ENCODE measurements at places on chromosomes 3 and 15. TPM values are rescaled to one million over a fixed set of nuclear protein-coding genes. Genes with fewer than 3 reads are reported as not detected.

The FEZF2 gene
- not detected for total RNA-seq

The CHRNA7 gene
- total RNA-seq = 0.23 TPM

The CASR gene
- 0.10 TPM for total RNA-seq

The RAB43 gene
- total RNA-seq = 37.8 TPM

The ATP13A5 gene
- not detected for total RNA-seq

GRCh38 chr3:194691481-194692283 lies 6.0 kb downstream of the FAM43A start:
- no peak for DNase-seq

GRCh38 chr15:96648866-96649265 lies 318.4 kb downstream of the NR2F2 start:
- DNase-seq = no peak

DNA sequence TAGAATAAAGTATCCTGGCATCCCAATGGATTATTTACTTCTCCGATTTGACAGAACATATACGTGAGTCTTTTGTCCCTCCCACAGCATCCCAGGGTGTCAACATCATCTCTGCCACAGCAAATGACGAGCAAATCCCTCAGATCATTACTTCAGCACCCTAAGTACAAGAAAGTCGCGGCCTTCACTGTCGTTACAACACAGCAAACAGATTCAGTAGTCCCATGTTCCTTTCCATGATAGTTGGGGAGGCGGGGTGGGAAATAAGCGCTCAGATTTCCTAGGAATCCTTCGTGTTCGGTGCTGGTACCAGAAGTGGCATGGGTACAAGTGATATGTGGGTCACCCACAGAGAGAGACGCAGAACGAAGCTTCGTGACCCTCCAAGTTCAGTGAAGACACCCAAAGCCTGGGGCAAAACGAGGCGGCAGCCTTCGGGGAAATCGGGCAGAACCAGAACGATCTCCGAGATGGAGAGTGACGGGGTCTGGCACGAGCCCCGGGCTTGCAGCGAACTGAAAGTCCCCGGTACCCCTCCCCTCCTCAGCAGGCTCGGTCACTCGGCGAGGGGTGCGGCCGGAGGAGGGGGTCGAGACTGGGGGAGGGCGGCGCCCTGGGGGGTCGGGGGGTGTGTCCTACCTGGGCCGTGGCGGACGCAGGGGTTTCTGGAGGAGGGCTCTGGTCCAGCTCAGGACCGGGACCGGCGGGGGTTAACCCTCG lies 619 bp downstream of the TTBK2 start:
- no peak for DNase-seq

DNA sequence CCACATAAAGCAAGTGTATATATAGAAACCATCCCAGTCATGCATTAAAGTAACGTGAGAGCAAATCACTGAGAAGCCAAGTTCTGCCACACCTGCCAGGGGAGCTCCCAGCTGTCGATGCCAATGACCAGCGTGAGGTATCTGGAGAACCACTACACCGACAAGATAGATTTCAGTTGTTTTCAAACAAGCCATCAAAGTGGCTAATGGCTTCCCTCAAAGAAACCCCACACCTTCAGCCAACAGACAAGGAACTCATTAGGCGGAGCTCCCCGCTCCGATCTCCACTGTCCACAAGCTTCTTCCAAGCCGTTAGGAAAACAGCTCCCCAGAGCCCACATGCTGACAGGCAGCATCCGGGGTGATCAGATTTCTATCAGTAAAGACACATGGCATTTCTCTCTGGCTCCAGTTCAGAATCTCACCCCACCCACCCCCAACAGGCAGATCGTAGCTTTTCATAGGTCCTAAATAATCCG lies 54.2 kb upstream of the SPATA12 start:
- no peak for DNase-seq

GRCh38 chr3:39168156-39168780 lies 14.9 kb upstream of the CSRNP1 start:
- no peak for DNase-seq

DNA sequence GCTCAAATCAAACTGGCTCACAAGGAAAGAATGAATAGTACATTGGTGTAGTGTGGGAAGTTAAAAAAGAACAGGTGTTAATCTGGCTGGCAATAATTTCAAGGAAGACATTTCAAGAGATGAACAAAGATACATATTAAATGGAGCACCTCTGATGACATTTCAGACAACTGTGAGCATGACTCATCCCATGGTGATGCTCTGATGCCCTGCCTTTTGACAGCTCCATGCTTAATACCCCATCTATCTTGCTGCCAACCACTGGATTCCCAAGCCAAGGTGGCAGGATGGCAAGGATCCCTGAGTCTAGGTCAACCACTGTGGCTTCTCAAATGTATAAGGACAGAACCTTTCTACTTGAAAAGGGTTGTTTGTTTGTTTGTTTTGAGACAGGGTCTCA lies 29.3 kb downstream of the LRRC2 start:
- no peak for DNase-seq

GRCh38 chr15:41096178-41096577 lies 19.9 kb downstream of the INO80 start:
- no peak for DNase-seq

DNA sequence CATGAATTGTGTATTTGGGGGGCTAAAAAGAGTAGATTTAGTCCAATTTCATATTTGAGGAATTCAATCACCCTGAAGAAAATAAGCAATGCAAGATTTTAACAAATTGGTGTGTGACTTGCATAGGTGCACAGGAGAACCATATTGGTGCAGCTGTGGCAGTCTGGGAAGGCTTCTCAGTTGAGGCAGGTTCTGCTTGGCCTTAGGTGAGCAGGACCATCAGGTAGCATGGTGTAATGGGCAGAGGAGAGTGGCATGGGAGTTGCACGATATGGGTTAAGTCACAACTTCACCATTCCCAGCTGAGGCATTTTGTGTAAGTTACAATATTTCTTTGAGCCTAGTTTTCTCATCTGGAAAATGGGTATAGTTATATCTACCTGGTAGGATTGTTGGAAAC lies 10.5 kb downstream of the EBLN2 start:
- DNase-seq = no peak

- no peak for DNase-seq
Observed at GRCh38 chr3:135621184-135621920, 344.2 kb upstream of the PPP2R3A start.

- no peak for DNase-seq
Observed at GRCh38 chr3:4207672-4208071, 95.5 kb upstream of the SETMAR start.

DNA sequence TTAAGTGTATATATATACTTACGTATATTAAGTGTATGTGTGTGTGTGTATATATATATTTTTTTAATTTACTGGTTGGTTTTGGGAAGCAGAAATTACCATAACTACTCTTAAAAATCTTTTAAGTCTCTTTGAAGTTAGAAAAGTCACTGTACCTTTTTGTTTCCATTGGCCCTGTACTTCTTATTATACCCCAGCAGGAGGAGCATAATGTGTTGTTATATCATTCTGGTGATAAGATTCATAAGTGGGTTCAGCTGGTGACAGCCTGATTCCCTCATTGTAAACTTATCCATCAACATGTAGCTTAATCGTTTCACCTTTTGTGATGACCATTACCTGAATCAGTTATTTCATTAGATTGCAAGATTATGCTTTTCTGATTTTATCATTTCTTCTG lies 30.8 kb downstream of the MLH1 start:
- no peak for DNase-seq

- no peak for DNase-seq
Observed at GRCh38 chr3:126111566-126112475, 27.9 kb upstream of the SLC41A3 start.

GRCh38 chr3:169171739-169172138 lies 491.8 kb downstream of the MECOM start:
- DNase-seq = no peak

DNA sequence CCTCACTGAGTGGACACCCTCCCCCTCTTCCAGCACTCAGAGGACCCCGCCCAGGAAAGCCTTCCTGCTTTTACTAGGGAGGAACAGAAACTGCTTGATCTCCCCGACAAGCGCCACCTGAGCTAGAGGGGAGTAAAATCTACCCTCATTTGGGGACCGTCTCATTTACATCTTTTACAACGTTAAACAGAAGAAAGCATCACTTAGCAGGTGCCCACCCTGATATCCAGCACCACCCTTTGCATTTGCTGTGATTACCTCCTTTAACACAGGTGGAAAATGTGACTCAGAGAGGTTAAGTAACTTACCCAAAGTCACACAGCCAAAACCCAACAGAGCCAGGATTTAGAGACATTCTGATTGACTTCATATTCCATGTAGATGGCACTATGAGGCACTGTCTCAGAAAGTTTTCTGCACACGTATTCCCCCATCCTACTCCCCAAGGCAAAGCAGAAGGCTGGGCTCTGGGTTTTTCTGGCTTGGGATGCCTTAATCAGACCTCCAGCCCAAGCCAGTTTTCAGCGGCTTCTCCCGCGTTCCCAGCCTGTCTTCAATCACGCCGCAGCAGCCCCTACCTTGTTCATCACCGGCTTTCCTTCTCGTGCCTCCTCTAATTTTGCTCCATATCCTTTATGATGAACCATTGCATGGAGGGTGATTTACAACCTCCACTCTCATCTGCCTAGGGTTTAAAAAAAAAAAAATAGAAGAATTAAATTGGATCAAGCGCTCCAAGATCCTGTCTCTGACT lies 314.6 kb upstream of the PROK2 start:
- DNase-seq = no peak

DNA sequence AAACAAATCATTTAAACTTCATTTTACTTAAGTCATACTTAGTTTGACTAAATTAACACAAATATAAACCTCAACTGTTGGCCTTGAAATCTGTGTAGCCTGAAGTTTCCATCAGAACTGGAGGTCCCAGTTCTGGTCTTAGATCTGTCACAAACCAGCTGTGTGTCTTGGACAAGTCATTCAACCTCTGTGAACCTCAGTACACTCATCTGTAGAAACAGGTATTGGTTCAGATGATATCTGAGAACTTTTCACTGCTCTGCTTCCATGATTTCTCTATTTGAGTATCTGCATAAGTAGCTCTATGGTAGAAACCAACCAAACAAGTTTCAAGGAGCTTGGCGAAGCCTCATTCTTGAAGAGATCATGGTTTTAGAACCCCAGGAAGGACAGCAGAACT lies 60.4 kb upstream of the SLC2A2 start:
- no peak for DNase-seq

DNA sequence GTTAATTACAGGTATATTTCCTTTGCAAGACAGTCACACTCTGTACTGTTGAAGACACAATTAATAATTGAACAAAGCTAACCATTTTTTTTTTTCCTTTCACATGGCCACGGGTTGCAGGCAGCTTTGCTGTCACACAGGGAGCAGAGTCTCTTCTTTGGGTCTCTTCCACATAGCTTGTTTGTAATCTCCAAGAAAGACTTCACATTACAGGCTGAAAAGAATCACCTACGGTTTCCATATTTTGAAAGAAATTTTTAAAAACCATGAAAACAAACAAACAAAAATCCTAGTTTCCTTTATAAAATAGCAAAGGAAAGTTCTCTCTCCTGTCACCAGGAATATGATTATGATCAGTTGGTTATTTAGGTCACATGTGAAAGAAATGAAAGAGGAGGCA lies 392.6 kb downstream of the GAP43 start:
- no peak for DNase-seq

DNA sequence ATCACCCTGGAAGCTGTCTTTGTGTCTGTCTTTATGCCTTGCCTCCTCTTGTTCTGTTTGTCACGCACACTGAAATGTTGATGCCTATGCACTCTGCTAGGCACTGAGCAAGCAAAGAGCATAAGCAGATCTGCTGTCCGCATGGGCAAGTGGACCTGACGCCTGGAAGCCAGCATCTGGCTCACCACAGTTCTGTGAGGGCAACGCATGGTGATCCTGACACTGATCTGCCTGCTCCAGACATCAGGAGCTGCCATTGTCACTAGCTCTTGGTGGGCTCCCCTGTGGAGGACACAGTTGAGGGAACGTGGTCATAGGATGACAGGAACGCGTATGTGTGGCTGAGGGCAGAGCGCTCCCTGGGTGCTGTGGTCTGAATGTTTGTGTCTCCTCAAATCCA lies 234.6 kb downstream of the ADAMTS17 start:
- no peak for DNase-seq

DNA sequence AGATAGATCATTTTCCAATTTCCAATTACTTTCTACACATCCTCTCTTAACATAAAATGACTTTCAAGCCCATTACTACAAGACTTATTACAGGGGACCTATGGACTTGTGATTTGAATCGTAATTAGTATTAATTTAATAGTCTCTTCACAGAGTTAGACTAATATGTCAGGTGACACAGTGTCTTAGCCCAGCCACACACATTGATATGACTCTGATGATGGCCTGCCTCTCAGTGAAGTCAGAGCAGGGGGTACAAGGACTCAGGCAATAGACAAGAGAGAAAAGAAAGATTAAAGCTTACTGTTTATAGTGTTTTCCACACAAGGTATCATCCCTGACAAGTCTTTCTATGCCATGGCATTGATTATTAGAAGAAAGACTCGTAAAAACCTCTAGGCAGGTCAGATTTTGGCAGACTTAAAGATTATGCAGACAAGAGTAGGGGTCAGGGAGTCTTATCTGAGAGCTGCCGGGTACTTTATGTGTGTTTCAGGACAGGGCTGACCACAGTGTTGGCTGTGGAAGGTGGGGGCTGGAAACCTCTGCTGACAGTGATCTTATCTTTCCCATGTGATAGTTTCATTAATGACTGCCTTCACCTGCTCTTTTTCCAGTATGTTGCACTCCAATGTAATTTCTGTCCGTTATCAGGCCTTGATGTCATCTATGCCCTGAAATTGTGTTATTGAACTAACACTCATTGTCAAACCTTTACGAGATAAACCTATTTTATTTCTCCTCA lies 50.1 kb downstream of the B3GALNT1 start:
- no peak for DNase-seq

- no peak for DNase-seq
Observed at GRCh38 chr15:38479266-38479665, 25.3 kb downstream of the FAM98B start.

DNA sequence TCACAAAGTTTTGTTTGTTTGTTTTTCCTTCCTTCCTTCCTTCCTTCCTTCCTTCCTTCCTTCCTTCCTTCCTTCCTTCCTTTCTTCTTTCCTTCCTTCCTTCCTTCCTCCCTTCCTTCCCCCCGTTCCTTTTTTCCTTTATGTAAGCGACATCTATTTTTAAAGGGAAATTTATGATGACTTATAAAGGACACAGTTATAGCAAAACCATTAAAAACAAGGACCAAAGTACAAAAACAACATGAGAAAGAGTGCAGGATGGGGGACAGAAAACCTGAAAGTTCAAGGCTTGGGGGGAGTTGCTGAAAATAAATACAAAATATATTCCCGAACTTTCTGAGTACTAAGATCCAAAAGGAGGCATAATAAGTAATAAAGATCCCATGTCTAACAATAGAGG lies 1.8 kb downstream of the ADGRG7 start:
- DNase-seq = no peak

GRCh38 chr15:94579286-94579685 lies 347.9 kb downstream of the MCTP2 start:
- DNase-seq = no peak

All from T-helper 17 cell (primary cell).